ENCODE measurements at places on chromosomes 16 and 17. TPM values are rescaled to one million over a fixed set of nuclear protein-coding genes. Genes with fewer than 3 reads are reported as not detected.

The PHOSPHO1 gene
- not detected for total RNA-seq

The CBX2 gene
- 4.6 TPM for total RNA-seq

The KRT33B gene
- not detected for total RNA-seq

The ZPBP2 gene
- not detected for total RNA-seq

The RABEP1 gene
- total RNA-seq = 37.6 TPM

The G6PC1 gene
- not detected for total RNA-seq

The ACLY gene
- total RNA-seq = 143 TPM

The PTX4 gene
- total RNA-seq = not detected

The ZFP3 gene
- 7.5 TPM for total RNA-seq

DNA sequence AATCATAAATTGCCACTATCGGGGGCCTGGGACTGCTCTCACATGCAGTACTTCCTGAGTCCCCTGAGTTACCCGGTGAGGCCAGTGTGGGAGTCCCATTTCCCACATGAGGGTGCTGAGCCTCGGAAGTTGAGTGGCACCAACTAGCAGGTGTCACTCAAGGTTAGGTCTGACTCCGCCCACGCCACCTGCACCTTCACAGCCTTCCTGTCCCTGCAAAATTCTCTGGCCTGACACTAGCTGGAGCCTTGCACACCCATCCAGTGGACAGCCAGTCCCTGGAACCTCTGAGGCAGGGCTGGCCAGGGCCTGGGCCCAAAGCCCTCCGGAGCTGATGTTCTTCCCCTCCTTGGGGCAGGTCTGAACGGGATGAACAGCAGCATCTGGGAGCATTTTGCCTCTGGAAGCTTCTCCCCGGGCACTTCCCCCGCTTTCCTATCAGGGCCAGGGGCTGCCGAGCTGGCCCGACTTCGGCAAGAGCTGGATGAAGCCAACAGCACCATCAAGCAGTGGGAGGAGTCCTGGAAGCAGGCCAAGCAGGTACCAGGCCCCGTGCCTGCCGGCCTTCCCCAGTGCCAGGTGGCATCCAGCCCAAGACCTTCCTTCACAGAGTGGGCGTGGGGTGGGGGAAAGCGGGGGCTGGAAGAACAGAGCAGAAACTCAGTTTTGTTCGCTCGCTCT is 21.9 kb downstream of the UNC13D start:
- DNase-seq = peak; percentile 40
- H3K4me1 ChIP-seq = peaks cover 27% of the 10 kb centered on the region
- peak overlapping the region; percentile 66 for H3K27ac ChIP-seq

GRCh38 chr17:71710816-71711215 is 410.0 kb upstream of the SOX9 start:
- H3K27me3 ChIP-seq = no peaks in the 10 kb centered on the region
- DNase-seq = no peak
- no peak overlapping the region for H3K27ac ChIP-seq

GRCh38 chr16:81241706-81242105 is 3.2 kb downstream of the BCO1 start:
- no peak overlapping the region for H3K27ac ChIP-seq
- H3K4me3 ChIP-seq = no peak overlapping the region
- H3K27me3 ChIP-seq = no peaks in the 10 kb centered on the region
- DNase-seq = no peak
- H3K36me3 ChIP-seq = no peaks in the 10 kb centered on the region

GRCh38 chr17:21029036-21029435 is 13.8 kb downstream of the USP22 start:
- H3K27ac ChIP-seq = no peak overlapping the region
- H3K27me3 ChIP-seq = no peaks in the 10 kb centered on the region
- peaks cover 49% of the 10 kb centered on the region for H3K36me3 ChIP-seq

DNA sequence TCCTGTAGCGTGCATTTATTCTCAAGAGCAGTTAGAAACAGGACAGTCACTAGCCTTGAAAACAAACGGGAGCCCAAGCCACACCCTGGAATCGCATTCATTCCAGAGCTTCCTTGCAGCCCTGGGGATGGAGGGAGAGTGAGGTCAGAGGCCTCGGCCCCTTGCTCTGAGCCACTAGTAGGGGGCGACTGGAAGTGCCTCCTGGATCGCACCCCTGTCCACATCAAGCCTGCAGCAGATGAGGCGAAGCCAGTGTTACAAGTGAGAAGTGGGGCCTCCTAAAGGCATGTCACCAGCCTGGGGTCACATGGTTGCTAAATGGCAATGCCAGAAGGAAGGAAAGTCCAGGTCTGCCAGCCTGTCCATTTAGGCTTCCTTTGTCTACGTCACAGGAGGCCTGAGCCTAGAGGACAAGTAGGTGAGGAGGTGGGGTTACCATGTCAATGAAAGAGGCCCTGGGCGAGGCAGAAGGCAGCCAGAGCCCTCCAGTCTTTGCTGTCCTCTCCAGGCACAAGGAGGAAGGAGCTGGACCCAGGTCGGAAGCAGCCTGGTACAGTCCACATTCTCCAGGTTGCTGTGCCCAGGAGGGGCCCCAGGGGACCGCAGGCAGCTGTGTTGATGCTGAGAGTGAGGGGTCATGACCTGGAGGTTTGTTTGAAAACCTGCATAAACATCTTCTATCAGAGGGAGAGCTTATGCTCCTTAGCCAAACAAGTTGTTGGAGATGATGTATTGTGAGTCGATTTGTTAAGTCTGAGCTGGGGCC is 3.0 kb upstream of the RCVRN start:
- H3K27ac ChIP-seq = no peak overlapping the region
- no peaks in the 10 kb centered on the region for H3K27me3 ChIP-seq
- no peak for DNase-seq
- no peaks in the 10 kb centered on the region for H3K36me3 ChIP-seq
- no peak overlapping the region for H3K4me3 ChIP-seq
- no peaks in the 10 kb centered on the region for H3K4me1 ChIP-seq

DNA sequence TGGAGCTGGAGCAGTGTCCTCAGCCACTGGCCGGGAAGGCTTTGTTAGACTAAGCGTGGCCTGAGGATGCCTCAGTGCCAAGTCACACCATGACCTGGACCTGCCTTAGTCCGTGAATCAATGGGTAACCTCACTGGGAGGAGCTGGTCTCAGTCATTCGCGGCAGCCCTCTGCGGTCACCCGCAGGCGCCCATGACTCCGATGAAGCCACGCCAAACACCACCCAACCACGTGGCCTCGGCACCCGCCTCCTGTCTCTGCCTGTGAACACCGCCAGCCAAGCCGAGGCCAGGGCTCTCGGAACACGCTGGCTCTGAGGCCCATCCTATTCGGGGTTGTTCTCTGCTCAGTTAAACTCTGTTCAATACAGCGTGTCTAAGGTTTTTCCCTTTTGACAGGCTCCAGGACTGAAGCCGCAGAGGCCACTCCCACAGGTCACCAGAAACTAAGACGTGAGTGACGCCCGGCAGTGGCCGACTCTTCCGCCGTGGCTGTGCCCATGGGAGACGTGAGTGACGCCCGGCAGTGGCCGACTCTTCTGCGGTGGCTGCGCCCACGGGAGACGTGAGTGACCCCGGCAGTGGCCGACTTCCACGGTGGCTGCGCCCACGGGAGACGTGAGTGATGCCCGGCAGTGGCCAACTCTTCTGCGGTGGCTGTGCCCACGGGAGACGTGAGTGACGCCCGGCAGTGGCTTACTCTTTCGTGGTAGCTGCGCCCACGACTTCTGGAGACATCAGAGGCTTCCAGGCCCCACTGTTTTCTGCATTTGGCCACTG is 16.8 kb upstream of the PABPN1L start:
- peaks cover 5% of the 10 kb centered on the region for H3K4me1 ChIP-seq
- no peak for DNase-seq
- H3K27me3 ChIP-seq = no peaks in the 10 kb centered on the region
- H3K36me3 ChIP-seq = no peaks in the 10 kb centered on the region
- no peak overlapping the region for H3K27ac ChIP-seq

- no peak overlapping the region for H3K27ac ChIP-seq
- no peaks in the 10 kb centered on the region for H3K36me3 ChIP-seq
- H3K4me3 ChIP-seq = no peak overlapping the region
Measured at GRCh38 chr16:56145369-56145768, 45.9 kb upstream of the GNAO1 start.

DNA sequence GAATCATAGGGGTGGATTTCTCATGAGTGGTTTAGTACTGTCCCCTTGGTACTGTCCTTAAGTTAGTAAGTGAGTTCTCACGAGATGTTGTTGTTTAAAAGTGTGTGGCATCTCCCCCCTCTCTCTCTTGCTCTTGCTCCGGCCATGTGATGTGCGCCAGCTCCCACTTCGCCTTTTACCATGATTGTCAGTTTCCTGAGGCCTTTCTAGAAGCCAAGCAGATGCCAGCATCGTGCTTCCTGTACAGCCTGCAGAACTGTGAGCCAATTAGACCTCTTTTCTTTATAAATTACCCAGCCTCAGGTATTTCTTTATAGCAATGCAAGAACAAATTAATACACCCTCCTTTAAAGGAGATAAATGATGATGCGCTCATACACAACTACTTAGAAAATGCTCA is 50.1 kb upstream of the NACA2 start:
- DNase-seq = no peak
- H3K4me1 ChIP-seq = no peaks in the 10 kb centered on the region
- H3K4me3 ChIP-seq = no peak overlapping the region
- no peaks in the 10 kb centered on the region for H3K36me3 ChIP-seq

- H3K4me1 ChIP-seq = peaks cover 13% of the 10 kb centered on the region
- H3K36me3 ChIP-seq = peaks cover 10% of the 10 kb centered on the region
- H3K27ac ChIP-seq = no peak overlapping the region
- no peak for DNase-seq
Measured at GRCh38 chr17:77631307-77631706, 327.2 kb upstream of the TNRC6C start.

GRCh38 chr16:71311553-71312158 is 22.5 kb upstream of the CMTR2 start:
- H3K27me3 ChIP-seq = peaks cover 29% of the 10 kb centered on the region
- H3K4me3 ChIP-seq = no peak overlapping the region
- H3K27ac ChIP-seq = no peak overlapping the region
- peak; percentile 32 for DNase-seq
- no peaks in the 10 kb centered on the region for H3K36me3 ChIP-seq

GRCh38 chr17:70881093-70881492 is 711.8 kb downstream of the KCNJ2 start:
- no peak for DNase-seq
- no peaks in the 10 kb centered on the region for H3K36me3 ChIP-seq
- H3K4me3 ChIP-seq = no peak overlapping the region
- no peaks in the 10 kb centered on the region for H3K27me3 ChIP-seq
- H3K4me1 ChIP-seq = no peaks in the 10 kb centered on the region

GRCh38 chr17:68326681-68327080 is 35.4 kb downstream of the ARSG start:
- no peak overlapping the region for H3K4me3 ChIP-seq
- H3K27me3 ChIP-seq = no peaks in the 10 kb centered on the region
- DNase-seq = no peak
- H3K36me3 ChIP-seq = peaks cover 12% of the 10 kb centered on the region

DNA sequence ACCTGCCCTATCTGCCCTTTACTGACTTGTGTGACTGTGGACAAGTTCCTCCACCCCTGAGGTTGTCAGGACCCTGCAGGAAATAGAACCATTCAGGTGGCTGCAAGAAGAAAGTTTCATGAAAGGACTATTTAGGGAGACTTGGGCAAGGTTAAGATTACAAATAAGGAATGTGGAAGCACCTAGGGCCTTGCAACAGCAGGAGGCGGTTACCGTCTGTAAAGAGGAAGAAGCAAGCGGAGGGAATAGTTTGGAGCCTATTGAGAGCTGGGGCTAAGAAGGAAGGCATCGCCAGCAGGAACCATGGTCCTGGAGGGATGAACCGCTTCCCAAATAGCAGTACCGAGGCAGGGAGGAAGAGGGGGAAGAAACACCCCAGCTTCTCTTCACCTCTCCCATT is 132.4 kb downstream of the PRKCB start:
- no peak for DNase-seq
- peaks cover 22% of the 10 kb centered on the region for H3K4me1 ChIP-seq
- H3K27me3 ChIP-seq = no peaks in the 10 kb centered on the region
- H3K4me3 ChIP-seq = no peak overlapping the region

GRCh38 chr17:57945996-57946797 is 9.0 kb downstream of the CUEDC1 start:
- DNase-seq = no peak
- H3K36me3 ChIP-seq = no peaks in the 10 kb centered on the region
- H3K27ac ChIP-seq = peak overlapping the region; percentile 4
- H3K4me3 ChIP-seq = peak overlapping the region; percentile 54
- peaks cover 44% of the 10 kb centered on the region for H3K27me3 ChIP-seq

DNA sequence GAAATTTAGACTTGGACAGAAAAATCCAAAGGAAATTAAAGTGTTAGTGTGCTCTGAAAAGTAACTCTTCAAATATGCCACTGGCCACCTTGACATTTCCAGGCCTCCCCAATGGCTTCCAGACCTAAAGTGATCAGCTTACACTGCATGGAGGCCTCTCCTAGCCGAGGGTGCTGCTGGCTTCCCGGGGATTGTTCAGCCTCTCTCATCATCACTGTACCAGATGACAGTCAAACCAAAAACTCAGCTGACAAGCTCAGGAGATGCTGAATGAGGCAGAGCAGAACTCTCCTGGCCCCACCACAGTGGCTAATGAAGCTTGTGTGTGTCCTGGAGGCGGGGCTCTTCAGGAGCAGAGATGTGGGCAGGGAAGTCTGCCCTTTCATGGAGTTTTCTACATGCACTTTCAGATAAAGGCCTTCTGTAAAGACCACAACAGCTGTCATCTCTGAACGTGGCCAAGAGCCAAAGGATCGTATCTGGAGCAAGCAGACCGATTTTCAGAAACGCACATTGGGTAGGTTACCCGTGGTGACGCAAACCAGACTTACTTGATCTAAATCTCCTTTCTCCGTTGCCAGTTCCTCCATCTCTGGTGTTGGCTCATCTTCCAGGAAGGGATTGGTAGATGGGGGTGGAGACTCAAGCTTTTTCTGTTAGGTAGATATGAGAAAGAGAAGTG is 113.3 kb downstream of the VPS53 start:
- no peak overlapping the region for H3K4me3 ChIP-seq
- DNase-seq = no peak
- no peak overlapping the region for H3K27ac ChIP-seq
- peaks cover 20% of the 10 kb centered on the region for H3K36me3 ChIP-seq
- peaks cover 3% of the 10 kb centered on the region for H3K4me1 ChIP-seq

DNA sequence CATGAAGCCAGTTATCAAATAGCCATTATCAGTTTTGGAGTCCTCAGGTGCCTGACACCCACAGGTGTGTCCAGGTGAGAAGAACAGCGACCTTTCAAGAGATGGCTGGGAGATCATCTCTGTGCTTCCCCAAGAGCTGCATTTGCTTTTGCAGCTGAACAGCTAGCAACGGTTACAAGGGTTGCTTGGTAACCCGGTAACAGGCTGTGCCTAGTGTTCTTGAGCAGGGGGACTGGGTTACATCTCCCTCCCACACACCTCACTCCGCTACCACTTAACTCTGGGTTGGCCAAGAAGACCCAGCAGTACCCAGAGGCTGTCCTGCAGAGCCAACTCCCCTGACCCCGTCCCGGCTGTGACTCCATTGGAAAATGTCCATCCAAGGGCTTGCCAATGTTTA is 147.0 kb downstream of the SLC39A11 start:
- H3K36me3 ChIP-seq = no peaks in the 10 kb centered on the region
- no peak for DNase-seq
- H3K4me3 ChIP-seq = no peak overlapping the region
- no peaks in the 10 kb centered on the region for H3K27me3 ChIP-seq
- H3K4me1 ChIP-seq = no peaks in the 10 kb centered on the region

- peaks cover 2% of the 10 kb centered on the region for H3K4me1 ChIP-seq
- H3K27ac ChIP-seq = no peak overlapping the region
- DNase-seq = peak; percentile 75
- no peak overlapping the region for H3K4me3 ChIP-seq
Measured at GRCh38 chr17:4881761-4882555, 17.4 kb upstream of the C17orf107 start.

- no peak overlapping the region for H3K27ac ChIP-seq
- H3K4me1 ChIP-seq = peaks cover 4% of the 10 kb centered on the region
- H3K36me3 ChIP-seq = peaks cover 22% of the 10 kb centered on the region
- H3K27me3 ChIP-seq = no peaks in the 10 kb centered on the region
Measured at GRCh38 chr16:67201411-67202345, 2.7 kb downstream of the ELMO3 start.

- peak overlapping the region; percentile 70 for H3K4me3 ChIP-seq
- peaks cover 79% of the 10 kb centered on the region for H3K27me3 ChIP-seq
Measured at GRCh38 chr17:32266389-32267301, 1.0 kb downstream of the RHBDL3 start.
